Mononuclear cell (primary cell): ENCODE measurements at places on chromosomes 13 and 19. TPM values are rescaled to one million over a fixed set of nuclear protein-coding genes. Genes with fewer than 3 reads are reported as not detected.

The KANK2 gene
- total RNA-seq: 1.4 TPM

The NOVA2 gene
- total RNA-seq: under 0.01 TPM

The AP2S1 gene
- 53.1 TPM for total RNA-seq

The ZNF564 gene
- 17.6 TPM for total RNA-seq

The HNRNPM gene
- total RNA-seq: 104 TPM

The GJA3 gene
- total RNA-seq: under 0.01 TPM

The ZNF100 gene
- total RNA-seq: 14.1 TPM

The INSL3 gene
- 0.52 TPM for total RNA-seq
